ENCODE measurements at places on chromosomes 12 and 14.

DNA sequence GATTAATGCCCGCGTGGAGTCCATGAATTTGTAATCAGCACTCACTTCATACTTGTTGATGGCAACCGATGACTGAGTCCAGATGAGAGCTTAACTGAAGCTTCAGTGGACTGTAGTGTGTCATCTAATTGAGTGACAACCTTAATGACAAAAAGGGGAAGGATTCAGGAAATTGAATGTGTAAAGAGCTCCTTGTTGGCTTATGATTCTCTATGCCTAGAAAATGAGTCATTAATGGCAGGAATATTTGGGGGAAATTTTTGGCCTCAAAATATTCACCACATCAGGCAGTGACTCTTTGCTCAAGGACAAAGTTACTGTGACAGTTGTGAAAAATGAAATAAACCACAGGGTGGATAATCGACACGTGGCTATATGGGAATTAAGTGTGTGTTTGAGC lies 55.3 kb upstream of the STON2 start:
- DNase-seq: no peak

- no peak for DNase-seq
Observed at GRCh38 chr12:1878214-1878613, 40.2 kb downstream of the CACNA2D4 start.

GRCh38 chr14:96881713-96882112 lies 84.5 kb downstream of the VRK1 start:
- DNase-seq: no peak

- no peak for DNase-seq
Observed at GRCh38 chr12:123713398-123713797, 1.2 kb downstream of the ATP6V0A2 start.

GRCh38 chr14:49614196-49614595 lies 6.2 kb downstream of the RPL36AL start:
- no peak for DNase-seq

GRCh38 chr12:54372113-54372806 lies 8.0 kb upstream of the GPR84 start:
- DNase-seq: no peak

DNA sequence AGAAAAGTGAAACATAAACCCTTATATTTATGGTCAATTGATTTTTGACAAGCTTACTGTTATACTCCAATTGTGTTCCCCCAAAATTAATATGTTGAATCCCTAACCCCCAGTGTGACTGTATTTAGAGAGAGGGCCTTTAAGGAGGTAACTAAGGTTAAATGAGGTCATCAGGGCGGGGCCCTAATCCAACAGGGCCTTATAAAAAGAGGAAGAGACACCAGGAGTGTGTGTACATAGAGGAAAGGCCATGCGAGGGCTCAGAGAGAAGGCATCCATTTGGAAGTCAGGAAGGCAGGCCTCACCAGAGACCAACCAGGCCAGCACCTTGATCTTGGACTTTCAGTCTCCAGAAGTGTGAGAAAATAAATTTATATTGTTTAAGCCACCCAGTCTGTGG lies 6.5 kb upstream of the VTI1B start:
- DNase-seq: no peak

GRCh38 chr12:128468926-128469325 lies 202.0 kb downstream of the TMEM132C start:
- DNase-seq: no peak

DNA sequence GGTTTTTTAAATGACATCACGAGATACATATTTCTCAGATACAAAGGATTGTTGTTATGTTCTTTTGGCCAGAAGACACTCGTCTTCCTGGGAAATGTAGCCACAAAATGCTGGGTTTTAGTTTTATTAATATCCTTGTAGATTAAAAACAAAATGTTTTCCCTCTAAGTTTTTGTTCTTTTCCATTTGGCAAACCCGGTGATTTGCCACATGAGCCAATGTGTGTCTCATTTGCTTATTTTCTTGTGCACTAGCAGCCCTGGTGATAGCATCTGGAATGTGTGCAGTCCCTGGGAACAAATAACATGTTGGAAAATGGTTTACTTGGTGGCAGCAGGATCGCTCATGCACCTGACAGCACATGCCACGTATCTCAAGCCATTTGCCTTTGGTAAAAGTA lies 61.0 kb downstream of the HMGA2 start:
- DNase-seq: no peak

DNA sequence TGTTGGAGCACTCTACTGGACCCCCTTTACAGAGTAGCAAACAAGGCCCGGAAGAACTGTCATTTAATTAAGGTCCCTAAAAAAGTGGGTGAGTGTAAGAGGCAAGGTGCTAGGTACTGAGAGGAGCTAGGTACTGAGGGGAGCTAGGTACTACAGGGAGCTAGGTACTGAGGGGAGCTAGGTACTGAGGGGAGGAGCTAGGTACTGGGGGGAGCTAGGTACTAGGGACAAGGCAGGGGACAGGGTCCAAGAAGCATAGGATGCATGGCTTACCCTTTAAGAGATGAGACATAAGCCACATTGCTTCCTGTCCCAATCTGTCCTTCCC lies 4.9 kb downstream of the KRT5 start:
- DNase-seq: no peak

GRCh38 chr12:103627189-103627855 lies 40.2 kb downstream of the STAB2 start:
- DNase-seq: no peak

DNA sequence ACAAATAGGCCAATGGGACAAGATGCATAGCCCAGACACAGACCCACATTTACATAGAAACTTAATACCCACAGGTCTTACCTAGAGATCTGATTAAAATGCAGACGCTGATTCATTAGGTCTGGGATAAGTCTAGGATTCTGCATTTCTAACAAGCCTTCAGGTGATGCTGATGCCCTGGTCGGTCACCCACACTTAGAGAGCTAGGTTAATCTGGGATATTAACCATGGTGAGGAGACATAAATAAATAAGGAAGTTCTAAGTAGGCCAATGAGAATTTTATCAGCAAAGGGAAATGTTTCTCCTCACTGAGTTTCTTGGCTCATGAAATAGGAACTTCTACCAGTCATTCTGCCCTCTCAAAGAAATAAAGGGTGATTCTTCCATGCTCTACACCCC lies 120.1 kb downstream of the BMP4 start:
- no peak for DNase-seq

DNA sequence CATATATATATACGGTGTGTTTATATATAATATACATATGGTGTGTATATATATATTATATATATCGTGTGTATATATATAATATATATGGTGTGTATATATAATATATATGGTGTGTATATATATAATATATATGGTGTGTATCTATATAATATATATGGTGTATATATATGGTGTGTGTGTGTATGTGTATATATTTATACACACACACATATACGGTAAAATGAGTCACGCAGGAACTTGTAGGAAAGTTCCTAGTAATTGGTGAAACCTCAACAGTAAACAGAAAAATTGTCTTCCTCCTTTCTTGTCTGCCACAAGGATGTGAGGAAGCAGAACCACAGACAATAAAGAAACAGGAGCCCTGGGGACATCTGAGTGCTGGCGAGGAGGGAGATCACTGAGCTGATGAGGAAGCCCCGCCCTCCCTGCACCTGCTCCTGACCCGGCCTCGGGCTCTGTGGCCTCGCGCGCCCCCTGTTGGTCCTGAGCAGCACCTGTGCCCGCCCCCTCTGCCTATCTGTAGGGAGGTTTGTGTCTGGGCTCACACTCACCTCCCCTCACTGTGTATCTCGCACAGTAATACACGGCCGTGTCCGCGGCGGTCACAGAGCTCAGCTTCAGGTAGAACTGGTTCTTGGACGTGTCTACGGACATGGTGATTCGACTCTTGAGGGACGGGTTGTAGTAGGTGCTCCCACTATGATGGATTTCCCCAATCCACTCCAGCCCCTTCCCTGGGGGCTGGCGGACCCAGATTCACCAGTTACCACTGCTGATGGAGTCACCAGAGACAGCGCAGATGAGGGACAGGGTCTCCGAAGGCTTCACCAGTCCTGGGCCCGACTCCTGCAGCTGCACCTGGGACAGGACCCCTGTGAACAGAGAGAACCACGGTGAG lies 1079.4 kb downstream of the TMEM121 start:
- peak; percentile 72 for DNase-seq

DNA sequence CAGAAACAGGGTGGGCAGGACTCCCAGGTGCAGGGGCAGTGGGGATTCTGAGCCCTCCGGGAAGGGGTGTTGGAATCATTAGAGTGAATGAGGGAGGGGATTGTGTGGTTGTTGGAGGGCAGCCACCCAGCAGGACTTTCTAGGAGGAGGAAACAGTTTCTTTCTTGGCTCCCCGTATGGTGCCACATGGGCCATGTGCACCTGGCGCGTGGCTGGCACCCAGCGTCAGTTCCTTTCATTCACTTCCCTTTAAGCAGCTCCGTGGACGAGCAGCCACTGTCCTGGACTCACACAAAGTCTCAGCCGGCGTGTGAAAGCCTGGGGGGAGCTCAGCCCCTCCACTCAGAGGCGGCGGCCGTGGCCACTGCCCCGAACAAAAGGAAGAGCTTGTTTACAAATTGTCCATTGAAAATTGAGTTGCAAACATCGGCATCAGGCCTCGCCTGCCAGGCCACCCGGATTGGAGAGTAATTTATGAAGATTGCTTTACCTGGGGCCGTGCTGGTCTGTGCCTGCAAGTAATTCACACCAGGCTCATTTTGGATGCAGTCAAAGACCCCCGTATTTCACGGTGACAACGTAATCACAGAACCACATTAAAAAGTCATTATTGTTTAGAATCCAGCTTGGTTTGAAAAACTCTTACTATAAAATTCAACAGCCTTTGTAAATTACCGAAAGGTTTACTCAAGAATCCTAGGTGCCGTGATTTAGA lies 101.7 kb upstream of the C14orf180 start:
- no peak for DNase-seq

DNA sequence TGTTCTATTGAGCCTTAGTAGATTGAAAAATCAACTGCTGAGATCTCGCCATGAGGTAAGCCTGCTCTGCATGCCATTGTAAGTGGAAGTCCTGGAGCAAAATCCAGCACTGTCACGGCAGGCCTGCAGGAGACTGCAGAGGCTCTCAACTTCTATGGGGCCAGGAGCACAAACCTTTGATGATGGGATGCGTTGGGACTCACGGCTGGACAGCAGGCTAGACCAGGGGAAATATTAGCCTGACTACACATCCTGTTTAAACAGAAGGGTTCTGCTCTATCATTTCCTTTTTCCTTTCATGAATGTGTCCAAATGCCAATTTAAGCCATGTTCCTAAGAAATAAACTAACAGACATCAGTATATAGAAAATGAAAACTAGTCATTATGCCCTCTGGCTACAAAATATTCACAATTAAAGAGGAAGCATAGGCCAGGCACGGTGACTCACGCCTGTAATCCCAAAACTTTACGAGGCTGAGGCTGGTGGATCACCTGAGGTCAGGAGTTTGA lies 33.9 kb upstream of the RASSF8 start:
- DNase-seq: no peak

- no peak for DNase-seq
Observed at GRCh38 chr14:101705733-101706508, 55.6 kb upstream of the PPP2R5C start.

GRCh38 chr12:113333877-113334785 lies 778 bp downstream of the SLC8B1 start:
- no peak for DNase-seq

GRCh38 chr12:130589540-130590317 lies 126.4 kb downstream of the RIMBP2 start:
- no peak for DNase-seq

DNA sequence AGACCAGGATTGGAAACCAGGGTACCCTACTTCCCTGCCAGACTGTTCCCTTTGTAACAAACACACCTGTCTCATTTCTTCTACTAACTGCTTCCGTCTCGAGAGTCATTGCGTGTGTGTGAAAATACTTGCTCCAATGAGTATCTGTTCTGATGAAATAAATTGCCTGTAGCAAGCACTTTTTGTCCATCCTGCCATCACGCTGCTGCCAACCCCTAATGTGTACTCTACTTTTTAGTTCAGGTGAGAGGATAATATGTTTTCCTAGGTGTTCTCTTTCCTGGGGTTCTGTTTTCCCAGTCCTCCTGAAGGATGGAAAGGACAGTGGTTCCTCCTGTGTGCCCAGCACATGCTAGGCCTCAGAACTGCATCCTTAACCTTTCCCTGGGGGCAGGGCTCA lies 1.0 kb downstream of the TUNAR start:
- no peak for DNase-seq

DNA sequence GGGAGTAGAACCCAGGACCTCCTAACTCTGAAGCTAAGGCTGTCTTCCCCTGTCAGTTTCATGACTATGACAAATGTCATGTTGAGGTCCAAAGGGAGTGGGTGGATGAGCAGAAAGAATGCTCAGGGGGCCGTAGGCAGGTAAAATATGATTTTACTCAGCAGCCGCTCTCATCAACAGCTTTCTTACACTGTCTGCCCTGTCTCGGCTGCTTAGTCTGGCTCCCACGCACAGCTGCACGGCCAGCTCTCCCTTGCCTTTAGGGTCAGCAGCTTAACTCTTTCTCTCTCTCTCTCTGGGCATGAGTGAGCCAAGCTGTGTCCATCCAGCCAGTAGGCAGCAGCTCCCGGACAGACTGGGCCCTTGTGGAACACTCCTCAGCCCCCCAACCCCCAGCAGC lies 95.2 kb downstream of the GCH1 start:
- no peak for DNase-seq

Measured in stimulated activated CD8-positive, alpha-beta memory T cell treated with anti-CD3 and anti-CD28 coated beads, Interleukin-7, amount 100 ng/mL, for 24 hours (primary cell).